Vein endothelial cell (primary cell): ENCODE measurements at places on chromosomes 11 and 22. TPM values are rescaled to one million over a fixed set of nuclear protein-coding genes. Genes with fewer than 3 reads are reported as not detected.

PRODH gene
- 0.29 TPM in 1 of 2 replicates, not detected in the other for total RNA-seq

KRTAP5-1 gene
- total RNA-seq: not detected in 2 replicates

LMO1 gene
- total RNA-seq: not detected in 2 replicates

OR51E2 gene
- not detected in 2 replicates for total RNA-seq

OR4C46 gene
- total RNA-seq: not detected in 2 replicates

DEFB131B gene
- total RNA-seq: not detected in 2 replicates

TESMIN gene
- total RNA-seq: 1.1 and 7.5 TPM in 2 replicates

CREB3L1 gene
- 0.65 and 1.3 TPM in 2 replicates for total RNA-seq

INS gene
- not detected in 2 replicates for total RNA-seq

GLYAT gene
- not detected in 2 replicates for total RNA-seq

NCF4 gene
- not detected in 2 replicates for total RNA-seq

PKP3 gene
- 0.65 and 0.86 TPM in 2 replicates for total RNA-seq

APOC3 gene
- total RNA-seq: not detected in 2 replicates

NELL1 gene
- not detected in 2 replicates for total RNA-seq

KDM4E gene
- total RNA-seq: not detected in 2 replicates

UBE2L6 gene
- total RNA-seq: 19.6 and 29.1 TPM in 2 replicates

FAT3 gene
- total RNA-seq: 0.10 and 0.33 TPM in 2 replicates

RAG1 gene
- total RNA-seq: 1.9 and 2.0 TPM in 2 replicates

OR52E5 gene
- total RNA-seq: not detected in 2 replicates

CEP126 gene
- 2.6 and 4.2 TPM in 2 replicates for total RNA-seq

BEST1 gene
- not detected in 2 replicates for total RNA-seq

GPR83 gene
- total RNA-seq: not detected in 2 replicates

ACRV1 gene
- total RNA-seq: not detected in 2 replicates

EXPH5 gene
- total RNA-seq: under 0.01 and 0.19 TPM in 2 replicates

PDXP gene
- 11.8 and 15.4 TPM in 2 replicates for total RNA-seq

MS4A6E gene
- not detected in 2 replicates for total RNA-seq

KIAA0930 gene
- 41.8 and 51.0 TPM in 2 replicates for total RNA-seq

KLHL35 gene
- total RNA-seq: 2.0 and 3.9 TPM in 2 replicates

SLC22A25 gene
- not detected in 2 replicates for total RNA-seq

SCUBE1 gene
- 0.96 and 0.98 TPM in 2 replicates for total RNA-seq

HSCB gene
- 13.6 and 17.0 TPM in 2 replicates for total RNA-seq

PIWIL4 gene
- total RNA-seq: 0.57 and 0.65 TPM in 2 replicates

HBE1 gene
- not detected in 2 replicates for total RNA-seq

C11orf16 gene
- total RNA-seq: not detected in 2 replicates
